ENCODE measurements at places on chromosomes 7 and 10.
A peak's percentile ranks its signal among the peaks of the same experiment; 100 is the strongest.

- no peak for DNase-seq
Measured at GRCh38 chr10:80268266-80268665, 21.2 kb downstream of the MAT1A start.

DNA sequence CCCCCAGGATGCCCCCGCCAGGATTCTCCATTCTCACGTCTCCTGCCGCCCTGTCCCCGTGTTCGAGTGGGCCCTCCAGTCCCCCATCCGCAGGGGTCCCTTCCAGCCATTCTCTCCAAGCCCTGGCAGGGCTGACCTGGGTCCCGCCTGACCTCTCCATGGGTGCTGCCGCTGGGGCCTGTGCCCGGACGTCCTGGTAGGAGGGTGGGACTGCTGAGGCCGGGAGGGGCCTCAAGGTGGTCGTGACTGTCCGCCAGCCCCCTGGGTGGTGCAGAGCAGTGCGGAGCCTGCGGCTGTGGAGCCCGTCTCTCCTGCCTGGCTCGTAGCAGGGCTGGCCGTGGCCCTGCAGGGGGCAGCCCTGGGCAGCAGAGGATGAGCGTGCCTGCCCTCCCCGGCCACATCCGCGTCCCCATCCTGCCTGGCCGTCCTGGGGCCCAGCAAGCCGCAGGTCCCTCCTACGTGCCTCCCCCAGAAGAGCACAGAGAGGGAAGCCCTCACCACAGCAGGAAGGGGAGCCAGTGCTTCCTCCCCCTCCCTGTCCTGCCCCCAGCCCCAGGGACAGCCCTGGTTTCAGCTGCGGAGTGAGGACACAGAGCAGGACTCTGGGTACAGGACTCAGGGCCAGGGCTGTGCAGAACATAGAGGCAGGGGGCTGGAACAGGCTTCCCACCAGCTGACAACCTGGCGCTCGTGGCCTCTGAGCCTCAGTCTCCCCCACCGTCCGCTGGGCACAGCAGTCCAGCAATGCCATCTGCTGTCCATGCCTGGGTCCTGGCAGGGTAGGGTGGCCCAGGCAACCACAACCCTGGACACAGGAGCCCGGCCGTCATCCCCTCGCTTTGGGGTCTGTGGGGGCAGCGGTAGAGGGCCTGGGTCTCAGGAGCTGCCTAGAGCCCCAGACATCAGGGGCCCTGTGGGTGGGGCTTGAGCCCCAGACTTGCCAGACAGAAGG lies 1.5 kb upstream of the GRIFIN start:
- DNase-seq, result peak; percentile 78

DNA sequence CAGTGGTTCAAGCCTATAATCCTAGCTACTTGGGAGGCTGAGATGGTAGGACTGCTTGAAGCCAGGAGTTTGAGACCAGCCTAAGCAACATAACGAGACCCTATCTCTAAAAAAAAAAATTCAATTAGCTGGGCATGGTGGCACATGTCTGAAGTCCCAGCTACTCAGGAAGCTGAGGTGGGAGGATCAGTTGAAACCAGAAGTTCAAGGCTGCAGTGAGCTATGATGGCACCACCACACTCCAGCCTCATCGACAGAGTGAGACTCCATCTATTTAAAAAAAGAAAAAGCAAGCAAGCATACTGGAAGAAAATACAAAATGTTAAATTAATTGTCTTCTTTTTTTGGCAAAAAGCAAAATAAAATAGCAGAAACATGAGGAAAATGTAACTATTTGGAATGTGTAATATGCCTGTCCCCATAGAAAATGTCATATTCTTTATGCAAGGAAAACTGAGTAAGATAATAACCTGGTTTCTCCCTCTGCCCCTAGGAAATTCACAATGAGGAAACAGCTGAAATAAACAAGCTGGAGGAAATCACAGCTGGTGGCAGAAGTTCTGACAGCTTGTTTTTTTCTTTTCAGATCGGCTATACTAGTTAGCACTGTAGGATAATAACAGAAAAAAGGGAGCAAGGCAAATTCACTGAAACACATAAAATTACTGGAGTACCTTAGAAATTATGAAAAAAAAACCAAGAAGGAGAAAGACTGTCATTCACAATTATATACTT lies 48.5 kb downstream of the HERPUD2 start:
- DNase-seq, result no peak

GRCh38 chr10:49539320-49539885 lies 482 bp upstream of the ERCC6 start:
- peak; percentile 41 for DNase-seq

DNA sequence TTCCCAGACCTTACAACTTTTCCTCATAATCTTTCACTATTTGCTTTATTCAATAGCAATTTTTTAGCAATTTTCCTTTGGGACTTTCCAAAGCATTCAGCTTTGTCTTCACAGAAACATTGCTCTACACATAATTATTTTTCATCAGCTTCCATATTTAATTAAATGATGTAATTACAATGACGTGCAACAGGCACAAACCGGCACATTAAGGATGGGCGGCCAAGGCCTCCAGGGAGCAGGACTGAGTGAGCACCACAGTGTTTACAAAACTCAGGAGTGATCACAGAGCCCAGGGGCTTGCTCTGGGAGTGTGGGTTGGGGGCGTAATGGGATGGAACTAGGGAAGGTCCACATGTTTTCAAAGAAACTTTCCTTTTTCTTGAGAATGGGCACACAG lies 69.8 kb downstream of the MAD1L1 start:
- no peak for DNase-seq

DNA sequence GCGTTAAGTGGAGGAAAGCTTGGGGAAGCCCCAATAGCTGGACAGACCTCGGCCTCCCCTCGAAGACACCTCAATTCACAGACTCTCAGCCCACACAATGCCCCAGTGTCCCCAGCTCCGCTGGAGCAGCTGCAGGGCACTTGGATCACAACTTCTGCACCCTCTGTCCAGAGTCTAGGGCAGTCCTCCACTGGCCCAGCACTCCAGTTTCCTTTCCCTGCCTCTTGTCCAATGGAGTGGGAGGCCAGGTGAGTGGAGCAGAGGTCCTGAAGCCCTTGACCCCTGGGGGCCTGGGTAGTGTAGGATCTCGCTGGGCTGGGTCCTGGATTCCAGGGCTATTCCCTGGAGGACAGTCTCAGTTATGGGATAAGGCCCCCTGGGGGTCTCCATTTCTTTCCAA lies 11.9 kb downstream of the SFRP5 start:
- no peak for DNase-seq

DNA sequence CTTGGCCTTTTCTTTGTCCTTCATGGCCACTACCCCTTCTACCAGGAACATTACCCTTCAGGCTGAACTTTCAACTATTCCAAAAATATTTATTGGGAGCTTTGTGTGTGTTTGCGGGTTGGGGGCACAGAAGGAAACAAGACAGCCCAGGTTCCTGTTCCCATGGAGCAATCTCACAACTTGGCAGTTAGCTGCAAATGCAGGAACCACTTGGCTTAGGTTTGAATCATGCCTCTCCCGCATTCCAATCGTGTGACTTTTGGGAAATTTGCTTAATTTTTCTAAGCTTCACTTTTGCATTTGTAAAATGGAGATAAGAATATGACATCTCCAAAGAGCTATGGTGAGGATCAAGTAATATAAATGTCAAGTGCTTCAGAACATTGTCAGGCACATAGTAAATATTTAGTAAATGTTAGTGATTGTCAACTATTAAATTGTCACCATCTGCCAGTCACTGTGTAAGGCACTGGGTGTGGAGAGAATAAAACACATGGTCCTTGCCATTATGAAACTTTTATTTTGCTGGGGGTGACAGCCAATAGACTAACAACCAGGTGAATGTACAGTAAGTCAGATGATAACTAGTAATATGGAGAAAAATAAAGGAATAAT lies 277.1 kb downstream of the SNX13 start:
- no peak for DNase-seq

DNA sequence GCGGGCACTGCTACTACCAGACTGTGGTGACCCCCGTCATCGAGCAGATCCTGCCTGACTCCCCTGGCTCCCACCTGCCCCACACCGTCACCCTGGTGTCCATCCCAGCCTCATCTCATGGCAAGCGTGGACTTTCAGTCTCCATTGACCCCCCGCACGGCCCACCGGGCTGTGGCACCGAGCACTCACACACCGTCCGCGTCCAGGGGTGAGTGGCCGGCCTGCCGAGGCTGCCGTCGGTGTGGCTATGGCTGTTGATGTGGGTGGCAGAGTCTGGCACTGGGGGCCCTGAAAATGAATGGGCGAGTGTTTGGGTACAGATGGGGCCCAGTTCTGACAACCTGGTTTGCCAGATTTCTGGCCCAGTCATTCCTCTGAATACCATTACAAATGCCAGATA lies 15.4 kb downstream of the LIMK1 start:
- DNase-seq, result no peak

DNA sequence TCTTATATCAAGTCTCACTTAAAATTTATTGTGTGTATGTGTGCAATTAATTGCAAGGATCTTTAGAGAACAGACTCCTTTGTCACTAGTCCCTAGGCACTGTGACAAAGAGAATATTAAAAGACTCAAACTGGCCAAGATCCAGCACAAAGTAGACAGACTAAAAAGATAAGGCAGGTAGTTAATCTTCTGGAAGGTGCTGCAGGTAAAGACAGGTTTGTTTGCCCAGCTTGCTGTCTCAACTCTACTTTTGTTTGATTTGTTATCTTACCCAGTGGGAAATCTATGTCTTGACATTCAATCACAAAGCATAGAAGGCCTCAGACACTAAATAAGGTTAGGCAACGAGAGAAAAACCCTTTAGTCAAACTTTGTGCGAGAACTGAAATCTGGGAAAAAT lies 807.9 kb upstream of the LRRN3 start:
- no peak for DNase-seq

GRCh38 chr7:29109358-29109757 lies 37.0 kb downstream of the CPVL start:
- no peak for DNase-seq
